ENCODE measurements at places on chromosomes 5 and 9.

GRCh38 chr5:61816585-61817450, 484.8 kb downstream of the ZSWIM6 start:
- no peak for DNase-seq

DNA sequence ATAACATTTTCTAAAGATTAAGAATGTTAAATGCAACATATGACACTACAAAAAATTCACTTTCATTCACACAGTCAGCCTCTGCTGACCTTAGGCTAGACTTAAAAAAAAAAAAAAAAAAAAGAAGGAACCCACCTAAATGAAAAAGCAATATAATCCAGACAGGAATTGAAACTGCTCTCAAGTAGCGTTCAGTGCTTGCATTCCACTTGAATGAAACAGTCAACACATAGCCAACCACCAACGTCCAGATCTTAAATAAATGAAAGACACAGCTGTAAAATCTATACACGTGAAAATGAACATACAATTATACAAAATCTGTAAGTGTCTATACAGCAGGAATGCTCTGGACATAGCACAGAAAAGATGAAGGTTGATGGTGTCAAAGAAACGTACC, 11.4 kb downstream of the TMEM245 start:
- DNase-seq, result no peak

DNA sequence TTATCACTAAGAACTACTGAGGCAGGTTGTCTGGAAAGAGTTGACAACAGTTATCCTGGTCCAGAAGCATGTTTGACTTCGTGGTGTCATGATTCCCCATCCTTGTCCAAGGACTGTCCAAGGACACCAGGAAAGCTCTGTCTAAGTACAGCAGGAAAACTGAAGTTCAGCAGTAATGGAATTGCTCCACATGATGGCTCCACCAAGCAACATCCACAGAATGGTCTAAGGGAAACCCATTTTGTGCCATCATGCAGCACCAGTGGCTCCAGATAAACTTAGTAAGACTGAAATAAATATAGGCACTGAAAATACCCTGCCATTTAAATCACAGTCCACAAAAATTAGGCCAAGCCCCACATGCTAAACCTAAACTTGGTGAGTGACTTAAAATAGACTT, 192.8 kb downstream of the CDH18 start:
- DNase-seq, result no peak

DNA sequence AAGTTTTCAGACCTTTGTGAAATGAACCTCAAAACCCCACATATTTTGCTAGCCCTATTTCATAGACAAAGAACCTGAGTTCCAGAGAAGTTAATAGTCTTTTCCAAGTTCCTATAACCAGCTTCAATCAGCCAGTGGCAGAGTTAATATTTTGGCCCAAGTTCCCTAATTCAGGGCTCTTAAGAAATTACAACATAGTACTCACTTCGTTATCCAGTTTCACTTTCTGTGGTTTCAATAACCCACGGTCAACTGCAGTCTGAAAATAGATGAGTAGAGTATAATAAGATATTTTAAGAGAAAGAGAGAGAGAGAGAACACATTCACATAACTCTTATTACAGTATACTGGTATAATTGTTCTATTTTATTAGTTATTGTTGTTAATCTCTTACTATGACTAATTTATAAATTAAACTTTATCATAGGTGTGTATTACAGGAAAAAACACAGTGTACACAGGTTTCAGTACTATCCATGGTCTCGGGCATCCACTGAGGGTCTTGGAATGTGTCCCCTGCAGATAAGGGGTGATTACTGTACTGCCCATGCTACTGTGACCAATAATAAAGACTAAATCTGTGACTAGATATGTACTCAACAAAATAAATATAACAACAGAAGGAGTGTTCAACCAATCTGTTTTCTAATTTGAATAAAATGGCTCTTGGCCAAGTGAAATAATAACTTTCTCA, 9.3 kb upstream of the MYOT start:
- no peak for DNase-seq

- no peak for DNase-seq
Observed at GRCh38 chr5:135832941-135833920, 1.2 kb upstream of the SLC25A48 start.

GRCh38 chr9:95131023-95131943, 186.2 kb downstream of the FANCC start:
- peak; percentile 32 for DNase-seq
